GM23248 (cell line): ENCODE measurements at places on chromosomes 16 and 17. TPM values are rescaled to one million over a fixed set of nuclear protein-coding genes. Genes with fewer than 3 reads are reported as not detected.

GRCh38 chr16:67084345-67085028 lies 25.3 kb upstream of the PHAF1 start:
- DNase-seq, result no peak

DNA sequence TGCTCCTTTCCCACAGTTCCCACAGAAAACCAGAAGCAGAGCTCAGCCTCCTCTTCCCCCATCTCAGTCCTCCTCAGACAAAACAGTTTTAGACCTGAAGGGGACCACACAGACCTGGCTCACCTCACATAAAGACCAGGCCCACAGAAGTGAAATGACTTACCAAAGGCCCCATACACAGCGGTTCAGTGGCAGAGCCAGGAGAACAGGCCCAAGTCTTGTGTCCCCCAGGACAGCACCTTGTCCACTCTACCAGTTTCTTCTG lies 5.3 kb downstream of the UBTF start:
- DNase-seq, result no peak

- no peak for DNase-seq
Measured at GRCh38 chr17:3896108-3896967, 3.5 kb upstream of the CAMKK1 start.

- no peak for DNase-seq
Measured at GRCh38 chr16:8764525-8765250, 32.8 kb downstream of the TMEM186 start.

GRCh38 chr16:27251541-27252205 lies 16.9 kb downstream of the NSMCE1 start:
- no peak for DNase-seq

- peak; percentile 75 for DNase-seq
Measured at GRCh38 chr16:31453255-31454204, 5.8 kb upstream of the ARMC5 start.

GRCh38 chr17:49993423-49994060 lies 1.5 kb downstream of the DLX3 start:
- peak; percentile 67 for DNase-seq

DNA sequence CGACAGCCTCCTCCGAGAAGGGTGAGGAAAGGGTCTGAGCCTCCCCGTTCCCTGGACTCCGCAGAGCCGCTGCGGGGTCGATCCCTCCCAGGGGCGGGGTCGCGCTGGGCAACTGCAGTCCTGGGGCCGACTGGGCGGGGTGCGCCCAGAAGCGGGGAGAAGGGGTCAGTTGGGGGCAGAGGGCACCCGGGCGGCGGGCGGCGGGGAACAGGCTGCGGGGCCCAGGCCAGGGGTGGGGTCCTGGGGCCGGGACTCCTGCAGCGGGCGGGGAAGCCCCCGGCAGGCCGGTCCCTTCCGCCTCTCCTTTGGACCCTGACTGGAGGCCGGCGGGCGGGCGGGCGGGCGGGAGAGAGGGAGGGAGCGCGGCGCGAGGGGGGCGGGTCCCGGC lies 352 bp downstream of the GGNBP2 start:
- DNase-seq, result no peak

DNA sequence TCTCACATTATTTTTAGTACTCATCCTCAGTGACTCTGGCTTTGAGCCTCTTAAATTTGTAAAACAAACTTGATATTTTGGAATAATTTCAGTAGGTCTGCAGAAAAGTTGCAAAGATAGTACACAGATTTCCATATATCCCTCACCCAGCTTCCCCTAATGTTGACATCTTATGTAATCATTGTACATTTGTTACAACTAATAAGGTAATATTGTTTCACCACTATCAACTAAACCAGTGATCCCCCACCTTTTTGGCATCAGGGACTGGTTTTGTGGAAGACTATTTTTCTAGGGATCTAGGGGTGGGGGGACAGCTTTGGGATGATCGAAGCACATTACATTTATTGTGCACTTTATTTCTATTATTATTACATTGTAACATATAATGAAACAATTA lies 391.2 kb downstream of the CA10 start:
- no peak for DNase-seq

DNA sequence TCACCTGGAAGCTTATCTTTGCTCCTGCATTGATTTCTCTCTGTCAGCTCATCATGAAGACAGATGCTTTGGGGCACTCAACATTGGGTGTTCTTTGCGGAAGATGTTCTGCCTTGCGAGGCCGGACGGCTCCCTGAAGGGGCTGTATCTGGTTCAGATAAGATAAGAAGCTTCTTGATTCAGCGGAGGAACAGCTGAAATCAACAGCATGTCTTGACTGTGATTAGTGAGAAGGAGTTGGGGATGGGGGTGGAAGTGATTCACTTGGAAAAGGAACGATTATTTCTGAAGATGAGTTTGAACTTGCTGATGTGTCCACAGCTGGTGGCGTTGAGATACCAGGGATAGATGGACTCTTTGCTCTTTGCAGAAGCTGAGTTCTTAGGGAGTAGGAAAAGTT lies 126.9 kb upstream of the WSCD1 start:
- no peak for DNase-seq

DNA sequence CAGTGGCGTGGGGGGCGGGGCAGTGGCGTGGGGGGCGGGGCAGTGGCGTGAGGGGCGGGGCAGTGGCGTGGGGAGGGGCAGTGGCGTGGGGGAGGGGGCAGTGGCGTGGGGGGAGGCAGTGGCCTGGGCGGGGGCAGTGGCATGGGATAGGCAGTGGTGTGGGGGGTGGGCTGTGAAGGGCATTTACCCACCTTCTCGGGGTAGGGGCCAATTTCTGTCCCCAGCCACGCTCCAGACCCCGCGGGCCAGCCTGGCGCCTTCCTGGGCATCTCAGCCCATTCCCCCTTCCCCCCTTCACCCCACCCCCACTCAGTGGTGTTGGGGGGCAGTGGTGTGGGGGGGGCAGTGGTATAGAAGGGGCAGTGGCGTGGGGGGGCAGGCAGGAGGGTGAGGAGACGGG lies 92.7 kb downstream of the LITAF start:
- no peak for DNase-seq

GRCh38 chr16:86727131-86727530 lies 148.8 kb downstream of the FOXL1 start:
- DNase-seq, result no peak

DNA sequence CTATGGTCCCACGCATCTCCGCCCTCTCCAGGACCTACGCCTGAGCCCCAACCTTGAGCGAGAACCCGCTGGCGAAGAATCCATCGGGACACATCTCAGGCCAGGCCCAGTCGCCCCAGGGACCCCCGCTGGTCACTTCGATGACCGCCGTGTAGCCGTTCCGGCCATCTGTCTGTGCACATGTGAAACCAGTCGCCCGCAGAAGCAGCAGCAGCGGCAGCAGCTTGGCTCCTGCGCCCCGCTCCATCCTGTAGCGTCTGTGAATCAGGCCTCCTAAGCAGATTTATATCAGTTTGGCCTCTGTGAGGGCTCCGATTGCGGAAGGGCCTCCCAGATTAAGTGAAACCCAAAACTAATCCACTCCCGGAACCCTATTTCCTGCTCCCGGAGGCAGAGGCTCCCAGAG lies at the start of gene VMO1:
Gene VMO1 (minus strand): TSS at position 259 of the 406 bp plus-strand sequence. CDS start 12 bp downstream, at position 247.
- peak; percentile 69 for DNase-seq

DNA sequence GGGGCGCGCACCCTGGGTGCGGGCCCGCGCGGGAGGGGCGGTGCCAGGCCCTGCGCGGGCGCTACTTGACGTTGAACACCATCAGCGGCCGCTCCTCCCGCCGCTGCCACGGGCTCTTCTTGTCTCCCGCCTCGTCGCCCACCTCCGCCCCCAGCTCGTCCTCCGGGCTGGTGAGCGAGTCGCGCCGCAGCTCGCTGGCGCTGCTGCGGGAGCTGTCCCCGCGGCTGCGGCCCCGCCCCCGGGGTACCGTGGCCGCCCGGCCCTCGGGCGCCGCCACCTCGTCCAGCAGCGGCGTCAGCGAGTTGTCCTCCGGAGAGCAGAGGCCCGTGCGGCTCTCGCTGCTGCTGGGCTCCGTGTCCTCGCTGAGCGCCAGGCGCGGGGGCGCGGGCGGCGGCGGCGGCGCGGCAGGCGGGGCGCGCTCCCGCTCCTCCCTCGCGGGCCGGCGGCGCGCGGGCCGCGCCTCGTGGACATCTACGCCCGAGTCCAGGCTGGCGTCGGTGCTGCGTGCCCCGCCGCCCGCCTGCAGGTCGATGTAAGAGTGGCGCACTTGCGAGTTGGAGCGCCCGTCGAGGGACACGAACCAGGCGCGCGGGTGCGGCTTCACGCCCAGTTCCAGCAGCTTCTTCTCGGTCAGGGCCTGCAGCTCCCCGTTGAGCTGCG lies 8.7 kb downstream of the GRN start:
- peak; percentile 75 for DNase-seq

GRCh38 chr16:1088295-1089170 lies 7.5 kb downstream of the C1QTNF8 start:
- no peak for DNase-seq

- DNase-seq, result no peak
Measured at GRCh38 chr17:56717471-56717870, 116.2 kb downstream of the C17orf67 start.

DNA sequence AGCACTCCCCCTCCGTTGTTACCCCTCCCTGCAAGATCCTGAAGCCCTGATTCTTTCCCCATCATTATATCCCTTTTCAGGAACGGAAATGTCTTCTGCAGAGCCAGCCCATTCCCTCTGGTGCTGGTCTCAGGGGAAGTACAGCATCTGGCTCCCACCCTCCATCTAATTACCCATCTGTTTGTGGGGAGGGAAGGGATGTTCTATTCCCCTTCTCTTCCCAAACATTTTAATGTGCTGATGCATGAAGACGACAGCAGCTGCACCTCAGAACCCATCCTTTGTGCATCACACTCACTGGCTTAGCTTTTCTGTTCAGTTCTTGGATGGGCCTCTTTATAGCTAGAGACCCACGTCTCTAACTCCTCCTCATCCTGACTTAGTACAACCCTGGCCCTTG lies 367.2 kb downstream of the CDH13 start:
- DNase-seq, result no peak

DNA sequence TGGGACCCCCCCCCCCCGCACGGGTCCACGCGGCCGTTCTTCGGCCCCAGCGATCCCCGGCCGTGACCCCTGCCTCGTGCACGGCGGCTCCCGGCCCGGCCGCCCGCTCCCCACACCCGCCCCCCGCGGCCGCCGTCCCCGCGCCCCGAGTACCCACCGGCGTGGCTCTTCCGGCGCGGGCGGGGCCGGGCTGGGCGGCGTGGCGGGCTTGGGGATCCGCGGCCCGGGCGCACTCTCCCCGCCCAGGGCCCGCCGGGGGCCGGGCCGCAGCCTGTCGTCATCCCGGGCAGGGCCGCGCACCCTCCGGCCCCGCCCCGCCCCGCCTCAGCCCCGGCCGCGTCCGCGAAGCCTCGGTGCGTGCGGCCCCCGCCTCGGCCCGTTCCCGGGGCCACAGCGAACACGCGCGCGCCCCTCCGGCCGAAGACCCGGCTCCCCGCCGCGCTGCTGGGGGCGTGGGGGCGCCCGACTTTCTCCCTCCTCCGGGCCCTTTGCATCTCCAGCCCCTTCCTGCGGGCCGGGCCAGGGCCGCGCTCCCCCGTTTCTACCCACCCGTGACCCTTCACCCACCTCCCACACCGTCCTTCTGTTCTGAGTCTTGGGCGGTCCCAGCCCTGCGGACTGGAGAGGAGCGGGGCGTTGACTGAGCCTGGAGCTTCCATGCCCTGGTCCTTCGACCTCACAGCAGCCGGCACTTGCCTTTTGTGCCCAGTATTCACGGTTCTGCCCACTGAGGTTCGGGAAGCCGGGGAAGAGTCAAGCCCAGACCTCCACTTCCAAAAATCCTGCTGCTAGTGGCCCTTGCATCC lies 840 bp downstream of the MYO1C start:
- DNase-seq, result peak; percentile 84

DNA sequence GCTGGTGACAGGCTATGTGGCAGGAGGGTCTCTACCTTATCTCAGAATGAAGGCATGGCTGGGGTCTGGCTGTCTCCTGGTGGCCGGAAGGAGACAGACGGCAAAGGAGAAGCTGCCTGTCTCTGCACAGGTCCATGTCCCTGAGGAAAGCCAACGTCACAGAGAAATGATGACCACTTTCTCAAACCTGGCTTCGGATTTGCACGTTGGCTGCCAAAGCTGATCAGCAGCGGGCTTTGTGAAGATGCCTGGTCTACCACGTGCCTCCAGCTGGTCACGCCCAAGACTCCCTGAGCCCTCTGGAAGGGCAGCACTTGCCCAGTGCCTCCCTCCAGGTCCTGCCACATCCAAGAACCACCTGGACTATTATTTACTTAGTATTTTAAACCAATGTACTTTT lies 8.4 kb downstream of the DEXI start:
- no peak for DNase-seq

- DNase-seq, result no peak
Measured at GRCh38 chr17:37086334-37086733, 137.6 kb downstream of the AATF start.

DNA sequence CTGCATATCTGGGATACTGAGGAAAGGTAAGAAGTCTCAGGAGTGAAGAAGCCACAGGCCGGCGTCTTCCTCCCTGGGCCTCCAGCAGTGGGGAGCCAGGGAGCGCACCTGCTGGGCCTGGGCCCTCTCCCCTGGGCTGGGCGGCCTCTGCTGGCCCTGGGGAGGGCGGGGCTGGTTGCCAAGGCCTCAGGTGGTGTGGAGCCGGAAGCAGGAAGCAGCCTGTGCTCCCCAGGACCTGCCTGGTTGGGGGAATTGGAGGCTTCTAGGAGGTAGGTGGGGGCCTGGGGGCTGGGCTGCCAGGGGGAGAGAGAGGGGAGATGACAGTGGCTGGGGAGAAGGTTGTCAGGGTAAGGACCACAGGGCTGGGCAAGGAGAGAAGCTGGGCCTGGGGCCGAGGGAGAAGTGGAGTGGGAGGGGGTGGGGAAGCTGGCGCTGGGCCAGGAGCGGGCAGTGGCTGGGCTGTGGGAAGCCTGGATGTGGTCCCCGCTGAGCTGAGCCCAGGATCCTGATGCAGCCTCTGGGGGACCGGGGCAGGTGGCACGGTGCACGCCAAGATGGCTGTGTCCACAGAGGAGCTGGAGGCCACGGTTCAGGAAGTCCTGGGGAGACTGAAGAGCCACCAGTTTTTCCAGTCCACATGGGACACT lies at the start of gene SMIM22:
Gene SMIM22 (plus strand): TSS at position 189 of the 647 bp plus-strand sequence. CDS start 366 bp downstream, at position 555.
- DNase-seq, result no peak

- DNase-seq, result no peak
Measured at GRCh38 chr17:67435786-67436185, 58.7 kb downstream of the PITPNC1 start.

Gene COPZ2
- 399 and 401 TPM in 2 replicates for polyA plus RNA-seq

Gene NTN3
- polyA plus RNA-seq, result not detected in 2 replicates

Gene ZCCHC14
- polyA plus RNA-seq, result 2.7 and 3.1 TPM in 2 replicates

Gene ZNF205
- 4.2 and 4.4 TPM in 2 replicates for polyA plus RNA-seq

Gene CD300LB
- polyA plus RNA-seq, result not detected in 2 replicates

Gene CACNA1H
- not detected in 2 replicates for polyA plus RNA-seq

Gene PROCA1
- 0.41 and 0.44 TPM in 2 replicates for polyA plus RNA-seq

Gene XYLT1
- polyA plus RNA-seq, result 4.1 and 4.5 TPM in 2 replicates

Gene KRTAP3-2
- polyA plus RNA-seq, result not detected in 2 replicates

Gene MMP25
- polyA plus RNA-seq, result 0.16 and 0.23 TPM in 2 replicates

Gene HS3ST3A1
- 39.2 and 39.5 TPM in 2 replicates for polyA plus RNA-seq

Gene B9D1
- 24.4 and 25.2 TPM in 2 replicates for polyA plus RNA-seq

Gene MT1F
- polyA plus RNA-seq, result 4.5 and 5.4 TPM in 2 replicates

Gene KREMEN2
- polyA plus RNA-seq, result not detected in 2 replicates

Gene SLC12A3
- not detected in 2 replicates for polyA plus RNA-seq

Gene VMO1
- 0.63 and 0.93 TPM in 2 replicates for polyA plus RNA-seq

Gene ZNF778
- 3.0 and 4.0 TPM in 2 replicates for polyA plus RNA-seq
